ENCODE measurements at places on chromosomes 12 and 14. TPM values are rescaled to one million over a fixed set of nuclear protein-coding genes. Genes with fewer than 3 reads are reported as not detected.
A peak's percentile ranks its signal among the peaks of the same experiment; 100 is the strongest.

- no peak overlapping the region for H3K4me3 ChIP-seq
- no peaks in the 10 kb centered on the region for H3K27me3 ChIP-seq
- DNase-seq, result no peak
- peaks cover 42% of the 10 kb centered on the region for H3K36me3 ChIP-seq
- no peak overlapping the region for H3K27ac ChIP-seq
These were observed 20.0 kb downstream of the C12orf76 start for GRCh38 chr12:110028323-110028722.

Gene TEX22
- not detected for total RNA-seq

GRCh38 chr12:41120211-41120610 is 67.9 kb upstream of the PDZRN4 start:
- H3K4me1 ChIP-seq, result no peaks in the 10 kb centered on the region
- H3K27me3 ChIP-seq, result no peaks in the 10 kb centered on the region
- no peak for DNase-seq
- no peak overlapping the region for H3K27ac ChIP-seq
- no peaks in the 10 kb centered on the region for H3K36me3 ChIP-seq

GRCh38 chr12:93072340-93072739 is 143.2 kb upstream of the EEA1 start:
- H3K4me1 ChIP-seq, result no peaks in the 10 kb centered on the region
- H3K36me3 ChIP-seq, result no peaks in the 10 kb centered on the region
- H3K4me3 ChIP-seq, result no peak overlapping the region
- no peak overlapping the region for H3K27ac ChIP-seq
- H3K27me3 ChIP-seq, result no peaks in the 10 kb centered on the region

- no peak for DNase-seq
- H3K27me3 ChIP-seq, result no peaks in the 10 kb centered on the region
- H3K36me3 ChIP-seq, result no peaks in the 10 kb centered on the region
- no peak overlapping the region for H3K4me3 ChIP-seq
These were observed 12.6 kb upstream of the OR8S1 start for GRCh38 chr12:48512855-48513254.

GRCh38 chr12:104475271-104475670 is 18.5 kb downstream of the CHST11 start:
- DNase-seq, result no peak
- H3K4me3 ChIP-seq, result no peak overlapping the region
- H3K27me3 ChIP-seq, result no peaks in the 10 kb centered on the region
- H3K4me1 ChIP-seq, result no peaks in the 10 kb centered on the region
- no peaks in the 10 kb centered on the region for H3K36me3 ChIP-seq

DNA sequence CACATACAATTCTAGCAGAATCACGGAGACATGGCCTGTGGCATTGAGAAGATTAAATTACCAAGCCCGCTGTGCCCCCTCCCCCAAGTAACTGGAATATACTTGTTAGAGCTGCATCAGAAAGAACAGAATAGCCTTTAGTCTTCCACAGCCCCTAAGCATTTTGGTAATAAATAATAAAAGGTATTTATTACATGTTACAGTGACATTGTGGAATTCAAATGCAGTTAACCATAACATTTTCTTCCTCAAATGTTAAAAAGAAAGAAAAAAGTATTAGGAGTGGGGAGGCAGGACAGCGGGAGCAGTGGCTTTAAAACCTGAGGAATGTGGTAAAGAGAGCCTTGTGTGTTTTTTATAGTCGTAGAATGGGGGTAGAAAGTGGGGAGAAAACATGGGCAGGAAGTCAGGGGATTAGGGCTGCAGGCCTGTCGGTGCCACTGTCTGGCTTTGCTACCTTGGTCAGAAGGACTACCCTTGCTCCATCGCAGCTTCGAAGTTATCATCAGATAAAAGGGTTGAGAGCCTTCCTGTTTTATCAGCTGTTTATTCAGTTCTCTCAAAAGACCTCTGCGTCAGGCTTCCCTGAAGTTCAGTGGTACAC is 255.9 kb downstream of the MSRB3 start:
- no peak overlapping the region for H3K27ac ChIP-seq
- H3K4me3 ChIP-seq, result no peak overlapping the region
- H3K4me1 ChIP-seq, result no peaks in the 10 kb centered on the region
- no peaks in the 10 kb centered on the region for H3K27me3 ChIP-seq

Gene TULP3
- 15.1 TPM for total RNA-seq

Gene TAS2R43
- 2.5 TPM for total RNA-seq

GRCh38 chr12:65924716-65925115 is 100.4 kb downstream of the HMGA2 start:
- peaks cover 37% of the 10 kb centered on the region for H3K4me1 ChIP-seq
- H3K27me3 ChIP-seq, result no peaks in the 10 kb centered on the region
- no peak for DNase-seq
- no peak overlapping the region for H3K4me3 ChIP-seq
- no peak overlapping the region for H3K27ac ChIP-seq
- H3K36me3 ChIP-seq, result no peaks in the 10 kb centered on the region

DNA sequence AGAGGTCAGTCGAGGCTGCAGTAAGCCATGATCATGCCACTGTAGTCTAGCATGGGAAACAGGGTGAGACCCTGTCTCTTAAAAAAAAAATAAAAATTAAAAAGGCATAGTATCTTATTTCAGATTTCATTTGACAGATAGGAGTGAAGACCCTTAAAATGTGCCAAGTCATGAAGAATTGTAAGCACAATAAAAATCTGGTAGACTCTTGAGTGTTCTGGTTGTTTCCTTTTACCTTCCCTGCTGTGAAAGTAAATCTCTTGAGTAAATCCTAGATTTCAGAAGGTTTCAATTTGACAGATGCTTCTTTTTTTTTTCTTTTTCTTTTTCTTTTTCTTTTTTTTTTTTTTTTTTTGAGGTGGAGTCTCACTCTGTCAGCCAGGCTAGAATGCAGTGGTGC is 109.0 kb downstream of the ESR2 start:
- H3K4me3 ChIP-seq, result no peak overlapping the region
- no peak for DNase-seq
- H3K27ac ChIP-seq, result no peak overlapping the region
- H3K27me3 ChIP-seq, result no peaks in the 10 kb centered on the region
- H3K36me3 ChIP-seq, result peaks cover 26% of the 10 kb centered on the region

Gene CLEC1A
- 0.55 TPM for total RNA-seq

Gene BCL11B
- total RNA-seq, result 4.3 TPM

Gene HOXC12
- not detected for total RNA-seq

DNA sequence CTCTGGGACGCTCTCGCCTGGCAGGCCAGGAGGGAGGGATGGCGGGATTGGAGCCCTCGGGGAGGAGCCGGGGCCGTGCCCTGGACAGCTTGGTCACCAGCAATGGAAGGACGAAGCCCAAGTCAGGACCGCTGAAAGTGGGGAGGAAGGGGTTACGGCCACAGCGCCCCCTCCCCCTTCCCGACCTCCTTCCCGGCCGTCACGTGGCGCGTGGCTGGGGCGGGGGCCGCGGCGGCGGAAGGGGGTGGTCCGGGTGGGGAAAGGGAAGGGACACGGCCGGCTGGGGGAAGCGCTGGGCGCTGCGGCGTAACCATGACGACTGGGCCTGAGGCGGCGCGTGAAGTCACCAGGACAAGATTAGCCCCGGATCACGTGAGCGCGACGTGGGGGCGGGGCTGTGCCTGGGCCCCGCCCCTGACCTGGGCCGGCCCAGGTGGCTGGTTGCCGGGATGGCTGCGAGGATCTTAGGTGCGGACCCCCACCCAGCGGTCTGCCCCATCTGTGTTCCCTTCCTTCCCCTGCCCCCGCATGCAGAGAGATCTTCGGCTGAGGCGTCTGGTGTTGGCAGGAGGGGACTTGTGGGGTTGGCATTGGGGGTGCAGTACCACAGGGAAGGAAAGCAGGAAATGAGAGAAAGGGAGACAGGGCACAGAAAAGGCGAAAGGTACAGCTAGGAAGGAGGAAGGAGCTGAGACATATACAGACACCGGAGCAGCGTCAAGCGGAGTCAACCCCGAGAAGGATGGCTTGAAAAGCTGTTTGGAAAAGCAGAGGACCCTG is 6.2 kb downstream of the MAP3K12 start:
- peak; percentile 93 for DNase-seq
- H3K27ac ChIP-seq, result peak overlapping the region; percentile 90
- H3K4me1 ChIP-seq, result peaks cover 14% of the 10 kb centered on the region
- H3K27me3 ChIP-seq, result no peaks in the 10 kb centered on the region

GRCh38 chr12:131860472-131861260 is 32.5 kb downstream of the MMP17 start:
- no peak overlapping the region for H3K27ac ChIP-seq
- no peaks in the 10 kb centered on the region for H3K4me1 ChIP-seq
- peak overlapping the region; percentile 2 for H3K4me3 ChIP-seq
- peak; percentile 21 for DNase-seq
- no peaks in the 10 kb centered on the region for H3K36me3 ChIP-seq

GRCh38 chr12:90695415-90695814 is 259.6 kb downstream of the CCER1 start:
- H3K4me1 ChIP-seq, result no peaks in the 10 kb centered on the region
- H3K36me3 ChIP-seq, result no peaks in the 10 kb centered on the region
- no peaks in the 10 kb centered on the region for H3K27me3 ChIP-seq
- H3K4me3 ChIP-seq, result no peak overlapping the region
- no peak overlapping the region for H3K27ac ChIP-seq

DNA sequence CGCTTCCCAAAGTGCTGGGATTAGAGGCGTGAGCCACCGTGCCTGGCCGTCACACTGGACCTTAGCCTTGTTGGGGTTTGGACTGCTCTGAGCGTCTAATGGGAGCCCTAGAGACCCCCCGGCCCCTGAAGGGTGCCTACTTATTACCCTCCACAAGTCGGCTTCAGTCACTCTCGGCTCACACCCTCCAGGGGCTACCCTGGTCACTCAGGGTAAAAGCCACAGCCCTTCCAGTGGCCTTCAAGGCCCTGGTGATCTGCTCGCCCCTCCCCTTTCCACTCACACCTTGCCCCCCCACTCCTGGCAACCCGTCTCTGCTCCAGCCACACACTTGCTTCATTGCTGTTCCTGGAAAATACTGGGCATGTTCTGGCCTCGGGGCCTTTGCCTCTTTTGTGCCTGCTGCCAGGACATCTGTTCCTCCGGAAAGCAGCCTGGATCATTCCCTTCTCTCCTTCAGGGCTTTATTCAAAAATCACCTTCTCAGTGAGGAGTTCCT is 3.6 kb upstream of the MORN3 start:
- H3K4me3 ChIP-seq, result peak overlapping the region; percentile 29
- H3K36me3 ChIP-seq, result no peaks in the 10 kb centered on the region
- no peaks in the 10 kb centered on the region for H3K27me3 ChIP-seq
- DNase-seq, result peak; percentile 51

- H3K4me1 ChIP-seq, result no peaks in the 10 kb centered on the region
- no peak overlapping the region for H3K4me3 ChIP-seq
- H3K27ac ChIP-seq, result no peak overlapping the region
- H3K36me3 ChIP-seq, result no peaks in the 10 kb centered on the region
- no peaks in the 10 kb centered on the region for H3K27me3 ChIP-seq
These were observed 84.3 kb downstream of the EGLN3 start for GRCh38 chr14:33866425-33867088.

DNA sequence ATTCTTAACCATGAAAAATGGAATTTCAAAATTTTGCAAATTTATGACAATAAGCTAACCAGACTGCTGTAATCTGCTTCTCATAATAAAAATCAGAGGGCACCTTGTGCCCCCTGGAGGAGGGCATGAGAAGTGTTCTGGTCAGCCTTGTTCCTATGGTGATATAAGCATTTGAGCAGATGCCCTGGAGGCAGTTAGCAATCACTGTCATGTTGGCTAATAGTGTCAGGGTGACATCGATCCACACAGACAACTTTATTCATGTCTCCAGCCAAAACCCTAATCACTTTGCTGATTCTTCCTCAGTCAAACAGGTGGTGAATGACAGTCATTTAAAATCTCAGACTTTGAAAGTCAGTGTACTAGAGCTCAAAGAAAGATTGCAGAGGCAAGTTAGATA is 943.0 kb downstream of the GALC start:
- no peaks in the 10 kb centered on the region for H3K27me3 ChIP-seq
- no peak overlapping the region for H3K4me3 ChIP-seq
- DNase-seq, result no peak

DNA sequence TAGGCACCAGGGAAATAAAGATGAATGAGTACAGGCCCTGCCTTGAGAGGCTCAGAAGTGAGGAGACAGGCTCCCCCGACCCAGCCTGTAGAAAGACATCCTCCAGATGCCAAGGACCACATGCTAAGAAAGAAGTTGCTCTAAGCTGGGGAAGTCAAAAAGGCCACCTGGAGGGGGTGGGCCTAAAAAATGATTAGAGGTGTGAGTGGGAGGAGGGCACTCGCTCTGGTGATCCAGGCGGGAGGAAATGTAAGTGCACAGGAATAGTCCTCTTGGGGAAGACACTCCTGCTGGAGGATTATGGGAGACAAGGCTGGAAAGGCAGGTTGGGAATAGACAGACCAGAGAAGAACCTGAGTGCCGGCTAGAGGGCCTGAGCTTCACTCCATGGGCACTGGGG is 32.2 kb downstream of the SMUG1 start:
- no peak overlapping the region for H3K27ac ChIP-seq
- H3K4me3 ChIP-seq, result no peak overlapping the region
- peaks cover 15% of the 10 kb centered on the region for H3K27me3 ChIP-seq
- no peaks in the 10 kb centered on the region for H3K4me1 ChIP-seq

GRCh38 chr12:1117371-1117770 is 126.3 kb downstream of the ERC1 start:
- DNase-seq, result no peak
- H3K4me3 ChIP-seq, result no peak overlapping the region
- H3K36me3 ChIP-seq, result no peaks in the 10 kb centered on the region
- H3K4me1 ChIP-seq, result peaks cover 6% of the 10 kb centered on the region
- no peak overlapping the region for H3K27ac ChIP-seq

Gene CAPZA3
- total RNA-seq, result not detected

Gene NPFF
- total RNA-seq, result not detected
